Activated CD8-positive, alpha-beta memory T cell treated with anti-CD3 and anti-CD28 coated beads for 1 hour (primary cell): ENCODE measurements at places on chromosomes 4 and X.

DNA sequence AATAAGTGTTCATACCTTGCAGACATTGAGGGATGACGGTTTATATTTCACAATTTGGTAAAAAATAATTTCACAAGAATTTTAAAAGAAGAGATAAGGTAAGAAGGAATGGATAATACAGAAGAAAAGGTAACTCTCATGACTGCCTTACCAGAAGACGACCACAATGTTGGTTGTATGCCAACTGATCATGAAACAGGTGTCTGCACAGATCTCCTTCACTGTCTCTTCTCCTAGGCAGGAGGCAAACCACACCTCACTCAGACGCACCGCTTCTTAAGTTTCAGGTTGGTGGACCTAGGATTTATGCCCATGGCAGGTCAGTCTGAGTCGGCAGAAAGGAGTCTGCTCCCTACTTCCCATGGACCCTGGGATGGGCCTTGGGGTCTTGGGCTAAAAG, 177.2 kb downstream of the VSIG4 start:
- no peak for DNase-seq

- no peak for DNase-seq
Observed at GRCh38 chr4:74449571-74450297, 4.8 kb downstream of the AREG start.

- DNase-seq = no peak
Observed at GRCh38 chrX:118736394-118737010, 9.1 kb downstream of the IL13RA1 start.

DNA sequence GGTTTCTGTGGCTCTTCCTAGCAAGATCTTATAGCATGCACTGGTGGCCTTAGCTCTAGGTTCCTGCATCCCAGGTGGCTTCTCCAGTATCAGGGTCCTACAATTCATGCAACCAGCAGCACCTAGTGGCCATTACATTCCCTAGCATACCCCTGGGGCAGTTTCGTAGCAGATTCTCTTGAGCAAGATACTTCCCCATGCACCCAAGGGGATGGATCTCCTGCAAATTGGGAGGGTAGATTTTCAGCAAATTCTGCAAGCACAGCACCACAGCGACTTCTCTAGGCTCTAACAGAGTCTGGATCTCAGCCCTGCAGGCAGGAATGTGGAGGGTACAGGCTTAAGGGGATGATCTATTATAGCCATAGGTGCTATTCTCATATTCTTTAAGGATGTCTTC, 13.1 kb upstream of the SLC9B1 start:
- no peak for DNase-seq

- DNase-seq = no peak
Observed at GRCh38 chr4:152258391-152258790, 277.5 kb downstream of the FBXW7 start.

DNA sequence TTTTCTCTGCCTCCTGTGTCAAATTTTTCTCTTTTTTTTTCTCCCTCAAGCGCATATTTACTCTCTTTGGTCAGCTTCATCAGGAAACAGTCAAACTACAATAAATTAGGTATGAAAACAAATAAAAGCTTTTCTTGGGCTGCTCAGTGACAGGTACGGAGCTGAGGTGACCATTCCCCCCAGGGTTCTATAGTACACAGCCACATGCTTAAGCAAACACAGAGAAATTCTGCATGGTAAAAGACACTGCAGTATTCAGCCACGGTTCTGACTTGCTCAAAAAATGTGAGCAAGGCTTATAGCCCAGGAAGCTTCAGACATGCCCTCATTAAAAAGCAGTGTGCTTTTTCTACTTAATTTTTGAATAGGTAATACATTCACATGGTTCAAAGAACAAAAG, 138.5 kb downstream of the GRIA3 start:
- no peak for DNase-seq

DNA sequence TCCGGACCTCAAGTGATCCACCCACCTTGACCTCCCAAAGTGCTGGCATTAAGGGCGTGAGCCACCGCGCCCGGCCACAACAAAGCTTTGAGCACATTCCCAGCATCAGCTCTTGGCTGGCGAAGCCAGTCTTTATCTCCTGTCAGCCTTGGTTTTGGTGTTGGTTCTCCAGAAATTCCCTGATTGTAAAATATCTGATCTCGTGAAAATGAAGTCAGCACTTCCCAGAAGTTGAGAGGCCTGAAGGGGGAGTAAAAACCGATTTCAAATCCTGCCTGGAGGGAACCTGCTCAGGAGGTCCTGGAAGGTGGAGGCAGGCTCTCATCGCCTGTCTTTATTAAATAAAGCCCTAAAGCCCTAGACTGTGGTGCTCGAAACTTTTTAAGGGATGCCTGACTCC, 33.6 kb downstream of the PTTG2 start:
- no peak for DNase-seq

DNA sequence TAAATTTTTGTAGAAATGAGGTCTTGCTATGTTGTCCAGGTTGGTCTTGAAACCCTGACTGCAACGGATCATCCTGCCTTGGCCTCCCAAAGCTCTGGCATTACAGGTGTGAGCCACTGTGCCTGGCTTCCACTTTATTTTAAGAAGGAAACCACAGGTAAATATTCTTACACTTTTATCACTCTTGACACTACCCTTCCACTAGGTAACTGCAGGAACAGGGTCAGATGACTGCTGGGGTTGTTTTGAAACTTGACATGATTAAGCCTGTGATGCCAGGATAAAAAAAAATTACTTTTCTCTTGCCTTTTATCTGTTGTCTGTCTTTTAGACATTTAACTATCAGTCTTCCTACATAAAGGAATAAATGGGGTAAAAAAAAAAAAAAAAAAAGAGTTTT, 43.5 kb downstream of the COQ2 start:
- DNase-seq = no peak

GRCh38 chr4:16192631-16193518, 33.4 kb downstream of the TAPT1 start:
- DNase-seq = no peak

DNA sequence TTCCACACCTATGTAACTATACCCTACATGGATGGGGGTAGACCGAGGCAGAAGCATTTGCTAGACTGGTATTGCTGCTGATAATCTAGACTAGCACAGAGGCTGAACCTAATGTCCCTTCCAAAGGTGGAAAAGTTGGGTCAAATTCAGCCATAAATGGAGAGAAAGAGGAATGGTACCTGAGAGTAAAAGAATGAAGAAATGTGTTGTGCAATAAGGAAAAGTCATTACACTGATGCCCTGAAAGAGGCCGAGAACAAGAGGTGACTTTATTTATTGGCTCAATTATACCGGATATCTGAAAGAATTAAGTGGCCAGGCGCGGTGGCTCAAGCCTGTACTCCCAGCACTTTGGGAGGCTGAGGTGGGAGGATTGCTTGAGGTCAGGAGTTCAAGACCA, 52.1 kb downstream of the ZNF41 start:
- DNase-seq = no peak
